ENCODE measurements at places on chromosomes 16 and 17.

DNA sequence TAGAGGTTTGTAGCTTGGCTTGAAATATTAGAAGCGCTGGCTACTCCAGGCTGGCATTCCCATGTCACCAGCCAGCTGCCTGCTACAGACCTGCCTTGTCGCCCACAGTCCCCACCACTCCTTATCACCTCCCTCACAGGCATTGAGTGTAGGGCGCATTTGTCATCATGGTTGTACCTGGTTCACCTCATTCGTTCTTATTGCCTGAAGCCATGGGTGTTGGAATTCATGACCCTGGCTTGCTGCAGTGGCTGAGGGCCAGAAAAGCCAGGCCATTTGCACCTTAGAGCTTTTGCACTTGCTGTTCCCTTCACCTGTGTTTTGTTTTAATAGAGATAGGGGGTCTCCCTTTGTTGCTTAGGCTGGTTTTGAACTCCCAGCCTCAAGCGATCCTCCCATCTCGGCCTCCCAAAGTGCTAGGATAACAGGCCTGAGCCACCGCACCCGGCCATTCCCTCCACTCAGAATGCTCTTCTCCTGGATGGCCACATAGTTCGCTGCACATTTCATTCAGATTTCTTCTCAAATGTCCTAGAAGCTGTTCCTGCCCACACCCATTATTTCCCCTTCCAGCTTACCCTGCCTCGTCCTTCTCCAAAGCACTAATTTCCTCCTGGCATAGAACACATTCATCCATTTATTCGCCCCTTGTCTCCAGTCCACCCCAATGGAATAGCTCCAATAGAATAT is 97.6 kb downstream of the C16orf78 start:
- DNase-seq = no peak

- no peak for DNase-seq
Measured at GRCh38 chr17:64291268-64291851, 28.3 kb upstream of the TEX2 start.

GRCh38 chr16:25996052-25996451 is 304.3 kb downstream of the HS3ST4 start:
- DNase-seq = no peak

DNA sequence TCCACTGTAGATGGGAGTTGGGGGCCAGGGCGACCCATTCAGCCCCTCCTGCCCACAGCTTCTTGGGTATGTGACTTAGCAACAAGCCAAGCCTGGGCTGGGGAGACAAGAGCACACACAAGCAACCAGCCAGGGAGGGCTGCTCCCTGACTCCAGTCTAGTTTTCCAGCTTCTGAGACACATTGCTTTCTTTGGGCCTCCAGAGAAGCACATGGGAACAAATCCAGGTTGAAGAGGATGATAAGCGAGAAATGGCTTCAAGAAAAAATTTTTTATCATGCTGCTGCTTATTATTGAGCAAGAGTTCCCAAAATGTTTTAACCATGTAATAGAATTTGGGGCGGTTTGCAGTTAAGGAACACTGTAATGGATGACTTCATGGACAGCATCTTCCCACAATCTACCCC is 173.7 kb downstream of the SOX9 start:
- no peak for DNase-seq

DNA sequence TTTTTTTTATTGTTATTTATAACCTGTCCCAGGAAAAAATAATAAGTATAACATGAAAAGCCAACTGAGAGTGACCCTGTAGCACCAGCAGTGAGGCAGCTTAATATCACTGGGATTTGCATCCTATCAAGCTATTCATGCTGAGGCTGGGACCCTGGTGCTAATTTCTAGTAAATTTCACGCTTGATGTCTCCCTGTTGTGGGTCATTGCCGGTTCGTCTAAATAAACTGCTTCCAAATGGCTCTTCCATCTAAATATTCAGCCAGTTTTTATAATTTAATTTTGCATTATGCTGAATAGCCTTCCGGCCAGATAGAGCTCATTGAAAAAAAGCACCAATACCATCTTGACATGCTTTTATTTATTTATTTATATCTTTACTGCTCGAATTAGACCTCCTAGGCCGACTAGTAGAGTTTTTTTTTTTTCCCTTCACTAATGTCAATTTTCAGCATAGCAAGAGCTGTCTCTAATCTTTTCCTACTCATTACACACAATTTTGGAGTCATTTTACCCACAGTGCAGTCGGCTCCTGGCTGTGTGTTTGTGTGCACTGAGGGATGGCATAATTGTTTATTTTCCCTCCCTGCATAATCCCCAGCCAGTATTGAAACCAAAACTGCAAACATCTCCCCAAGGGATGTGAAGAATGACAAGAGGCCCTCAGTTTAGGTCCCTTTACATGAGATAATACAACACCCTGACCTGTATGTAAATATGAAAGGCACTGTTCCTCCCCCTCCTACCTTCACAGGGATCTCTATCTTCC is 168.8 kb downstream of the AATF start:
- DNase-seq = no peak

- peak; percentile 88 for DNase-seq
Measured at GRCh38 chr16:3065069-3065741, at the start of gene IL32. Gene IL32, plus strand, starts transcription at chr16:3065640. Its CDS starts 172 bp downstream, at chr16:3065812.

DNA sequence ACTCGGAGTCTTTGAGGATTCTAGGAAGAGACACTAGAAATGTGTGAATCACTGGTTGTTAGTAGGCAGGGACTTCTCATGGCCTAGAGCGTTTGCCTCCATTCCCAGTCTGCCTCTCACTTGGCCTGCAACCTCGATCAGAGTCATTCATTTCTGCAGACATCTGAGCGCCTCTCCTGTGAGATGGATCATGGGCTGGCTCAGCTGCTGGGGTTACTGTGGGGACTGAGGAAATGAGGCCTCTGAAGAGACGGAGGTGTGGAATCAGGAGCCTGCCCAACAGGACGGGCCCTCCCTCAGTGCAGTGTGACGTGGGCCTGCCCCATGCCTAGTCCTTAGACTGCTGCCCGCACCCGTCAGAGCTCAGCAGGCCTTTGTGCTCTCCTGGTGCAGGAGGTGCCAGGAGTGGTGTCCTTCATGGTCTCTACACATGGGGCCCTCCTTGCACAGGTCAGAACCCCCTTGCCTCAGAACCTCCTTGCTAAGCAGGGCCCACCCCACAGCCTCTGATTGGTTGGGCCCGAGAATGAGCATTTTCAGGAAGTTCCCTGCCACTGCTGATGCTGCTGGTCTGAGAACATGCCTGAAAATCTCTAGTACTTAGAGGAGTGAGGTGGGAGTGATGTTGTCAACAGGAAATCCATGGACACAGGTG is 99.4 kb downstream of the NPIPB11 start:
- no peak for DNase-seq

DNA sequence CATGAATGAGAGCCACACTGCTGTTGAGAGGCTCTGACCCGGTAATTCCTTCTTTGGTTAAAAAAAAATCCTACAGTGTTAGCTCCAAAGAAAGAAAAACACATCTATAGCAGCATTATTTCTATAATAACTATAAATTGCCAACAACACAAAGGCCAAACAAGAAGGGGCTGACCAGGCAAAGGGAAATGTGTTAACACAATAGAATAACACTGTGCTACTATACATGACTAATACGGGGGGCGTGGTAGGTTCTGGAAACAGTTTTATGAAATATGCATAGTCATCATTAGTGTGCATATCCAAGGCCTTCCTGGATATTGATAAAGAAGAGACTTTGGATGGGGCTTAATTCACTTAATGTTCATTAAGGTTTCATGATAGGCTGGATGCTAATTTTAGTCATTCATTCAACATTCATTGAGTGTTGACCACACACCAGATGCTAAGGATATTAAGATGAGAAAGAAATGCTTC is 50.0 kb upstream of the CCL1 start:
- no peak for DNase-seq

DNA sequence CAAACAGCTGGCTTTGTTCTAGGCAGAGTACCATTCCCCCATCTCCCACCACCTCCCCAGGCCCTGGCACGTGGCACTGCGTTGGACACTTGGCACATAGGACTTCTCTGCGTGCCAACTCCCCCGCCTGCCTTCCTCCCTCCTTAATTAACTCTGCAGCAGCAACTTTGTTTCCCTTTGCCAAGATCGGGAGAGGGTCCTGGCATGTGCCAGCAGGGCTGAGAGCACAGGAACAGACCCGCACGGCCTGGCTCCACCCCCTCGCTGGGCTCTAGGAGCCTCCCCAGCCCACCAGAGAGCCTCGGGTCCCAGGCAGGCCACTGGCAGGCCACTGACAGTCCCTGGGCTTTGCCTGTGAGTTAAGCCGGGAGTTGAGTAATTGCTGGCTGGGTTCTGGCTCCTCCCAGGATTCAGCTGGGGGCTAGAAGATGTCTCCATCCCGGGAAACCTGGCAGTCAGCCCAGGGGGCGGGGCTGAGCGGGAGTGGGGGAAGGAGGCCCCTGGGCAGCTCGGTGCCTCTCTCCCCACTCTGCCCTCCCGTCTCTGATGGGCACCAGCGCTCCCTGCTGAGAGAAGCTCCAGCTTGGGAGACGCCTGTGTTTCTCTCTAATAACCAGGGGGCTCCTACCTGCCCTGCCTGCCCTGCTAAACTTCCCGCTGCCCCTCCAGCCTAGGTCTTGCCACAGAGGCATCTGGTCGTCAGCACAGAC is 224.0 kb upstream of the TNRC6C start:
- no peak for DNase-seq

- DNase-seq = no peak
Measured at GRCh38 chr16:88978608-88979346, 1.8 kb upstream of the CBFA2T3 start.

DNA sequence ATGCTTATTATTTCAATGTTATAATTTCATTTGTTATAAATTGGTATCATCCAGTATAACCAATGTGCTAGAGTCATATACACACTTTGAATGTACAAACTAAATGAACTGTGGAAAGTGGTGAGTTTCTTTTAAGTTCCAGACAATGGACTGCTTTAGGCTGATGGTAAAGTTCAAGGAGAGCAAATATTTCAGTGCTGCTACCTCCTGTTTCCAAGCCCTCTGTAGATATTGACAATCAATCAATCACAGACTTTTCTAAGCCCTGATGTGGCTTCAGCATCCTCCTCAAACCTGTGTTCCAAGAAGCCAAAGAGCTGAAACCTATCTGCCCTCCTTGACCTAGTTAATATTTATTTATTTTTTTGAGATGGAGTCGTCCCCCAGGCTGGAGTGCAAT is 28.2 kb upstream of the SREBF1 start:
- DNase-seq = no peak

GRCh38 chr16:50797456-50797855 is 55.6 kb downstream of the CYLD start:
- no peak for DNase-seq

GRCh38 chr17:83064021-83064731 is 15.2 kb upstream of the METRNL start:
- DNase-seq = no peak

DNA sequence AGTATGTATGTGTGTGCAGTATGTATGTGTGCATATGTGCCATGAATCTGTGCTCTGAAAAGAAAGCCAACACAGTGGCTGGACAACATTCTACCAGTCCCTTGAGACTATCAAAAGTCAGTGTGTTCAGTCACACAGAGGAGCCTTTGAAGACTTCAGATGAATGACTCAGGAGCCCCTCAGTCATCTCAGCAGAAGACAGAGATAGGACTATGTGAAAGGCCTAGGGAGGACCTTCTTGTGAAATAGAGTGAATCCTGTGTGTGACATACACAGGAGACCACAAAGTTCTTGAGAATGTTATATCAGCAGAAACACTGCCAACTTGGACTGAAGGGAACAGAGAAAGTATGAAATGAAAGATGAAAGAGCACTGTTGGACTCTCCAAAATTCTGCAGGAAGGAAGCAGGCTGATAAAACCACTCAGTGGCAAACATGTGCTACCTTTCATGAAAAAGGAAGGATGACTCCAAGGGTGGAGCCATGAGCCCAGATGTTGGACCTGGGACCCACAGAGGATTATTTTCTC is 108.4 kb downstream of the METRNL start:
- no peak for DNase-seq

GRCh38 chr16:88132836-88133506 is 181.7 kb downstream of the BANP start:
- no peak for DNase-seq

- DNase-seq = no peak
Measured at GRCh38 chr17:74843352-74843627, 16.4 kb downstream of the GRIN2C start.

GRCh38 chr16:76780556-76780955 is 410.4 kb upstream of the MON1B start:
- DNase-seq = no peak

DNA sequence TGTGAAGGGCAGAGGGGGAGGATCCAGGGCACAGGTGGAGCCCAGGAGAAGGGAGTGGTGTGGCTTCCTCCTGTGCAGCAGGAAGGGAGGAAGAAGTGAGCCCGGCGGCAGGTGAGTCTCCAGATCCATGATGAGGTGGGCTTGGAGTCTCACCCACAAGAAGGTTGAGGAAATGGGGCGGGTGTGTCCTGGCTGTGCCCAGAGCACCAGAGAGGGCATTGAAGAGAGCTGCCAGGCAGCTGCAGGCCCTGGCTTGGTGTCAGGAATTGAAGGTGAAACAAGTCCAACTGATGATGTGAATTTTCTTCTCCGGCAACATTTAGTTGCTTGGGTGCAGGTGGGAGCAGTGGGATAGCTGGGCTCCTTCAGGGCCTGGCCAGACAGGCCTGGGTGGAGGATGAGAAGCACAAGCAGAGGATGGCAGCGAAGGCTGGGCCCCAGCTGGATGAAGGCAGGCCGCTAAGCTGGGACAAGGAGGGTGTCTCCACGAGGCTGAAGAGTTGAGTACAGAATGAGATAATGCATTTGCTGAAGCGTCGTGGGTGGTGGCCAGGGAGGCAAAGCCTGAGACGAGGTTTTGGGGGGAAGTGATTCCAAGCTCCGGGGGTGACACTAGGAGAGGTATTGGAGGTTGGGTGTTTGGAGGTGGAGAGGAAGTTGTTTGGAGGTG is 18.3 kb downstream of the NT5M start:
- DNase-seq = no peak

GRCh38 chr16:67833030-67833414 is 9.1 kb upstream of the THAP11 start:
- no peak for DNase-seq

- DNase-seq = no peak
Measured at GRCh38 chr16:25563700-25564099, 128.1 kb upstream of the HS3ST4 start.

DNA sequence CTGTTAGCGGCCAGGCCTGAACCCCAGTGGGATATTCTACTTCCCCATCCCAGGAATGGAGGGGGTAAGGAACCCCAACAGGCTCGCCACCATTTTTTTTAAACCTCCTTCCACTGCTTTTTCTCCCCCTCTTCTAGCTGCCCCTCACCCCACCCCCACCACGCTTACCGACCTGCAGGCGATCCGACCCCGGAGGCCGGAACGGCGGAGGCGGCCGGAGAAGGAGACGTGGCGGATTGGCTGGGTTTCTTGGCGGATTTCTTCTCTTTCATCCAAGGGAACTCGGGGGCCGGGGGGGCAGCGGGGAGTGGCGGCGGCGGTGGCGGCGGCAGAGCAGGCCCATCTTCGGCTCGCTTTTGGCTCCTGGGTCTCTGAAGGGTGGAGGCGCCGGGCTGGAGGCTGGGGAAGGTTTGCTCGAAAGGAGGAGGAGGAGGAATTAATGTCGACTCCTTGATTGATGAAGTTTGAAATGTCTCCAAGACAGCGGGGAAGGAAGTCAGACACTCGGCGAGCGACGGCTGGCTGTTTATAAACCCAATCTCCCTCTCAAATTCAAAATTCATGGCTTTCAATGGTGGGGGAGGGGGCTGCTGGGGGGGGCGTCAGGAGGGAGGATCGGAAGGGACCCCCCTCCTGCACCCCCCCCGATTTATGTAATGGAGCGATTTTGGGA is 424 bp downstream of the HOXB2 start:
- peak; percentile 54 for DNase-seq

Data from CD4-positive, alpha-beta T cell treated with Interleukin-21 for 1 hour (primary cell).